ENCODE measurements at places on chromosomes 16 and 17.

GRCh38 chr16:26413780-26414179 lies 652.9 kb upstream of the C16orf82 start:
- no peak for DNase-seq

GRCh38 chr16:57672416-57672815 lies 4.3 kb downstream of the ADGRG3 start:
- no peak for DNase-seq

- no peak for DNase-seq
Measured at GRCh38 chr17:67982686-67983382, 13.4 kb downstream of the C17orf58 start.

- DNase-seq: peak; percentile 53
Measured at GRCh38 chr16:67563708-67564468, 1.6 kb downstream of the CTCF start.

GRCh38 chr17:12133183-12133582 lies 112.5 kb downstream of the MAP2K4 start:
- no peak for DNase-seq

GRCh38 chr16:53346-54236 lies at the start of the genes POLR3K and SNRNP25:
TSS of gene POLR3K (minus strand) at chr16:53608. CDS start at chr16:53586, 22 bp downstream.
TSS of gene SNRNP25 (plus strand) at chr16:53828. CDS start at chr16:54017, 189 bp downstream.
- peak; percentile 95 for DNase-seq

GRCh38 chr16:57167953-57168352 lies 17.9 kb downstream of the PSME3IP1 start:
- DNase-seq: peak; percentile 28

GRCh38 chr16:48949636-48950035 lies 332.0 kb downstream of the CBLN1 start:
- no peak for DNase-seq

DNA sequence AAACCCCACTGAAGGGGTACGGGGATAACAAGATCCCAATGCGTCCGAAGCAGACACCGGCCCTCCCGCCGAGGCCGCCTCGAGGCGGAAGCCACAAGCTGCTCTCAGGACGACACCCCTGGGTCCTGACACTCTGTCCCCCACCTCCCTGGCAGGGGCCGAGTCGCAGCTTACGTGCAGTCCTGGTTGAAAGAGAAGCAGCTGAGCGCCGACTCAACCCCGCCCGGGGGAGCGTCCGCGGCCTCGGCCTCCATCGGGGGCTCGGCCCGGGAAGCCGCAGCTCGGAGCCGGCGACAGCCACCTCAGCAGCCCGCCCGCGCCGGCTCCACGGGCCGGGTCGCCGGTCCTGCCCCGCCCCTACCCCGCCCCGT lies at the start of gene WIPI1:
WIPI1 (minus strand) TSS at position 329 of the 371 bp plus-strand sequence; CDS start at position 254, 75 bp downstream.
- no peak for DNase-seq

- no peak for DNase-seq
Measured at GRCh38 chr16:74166456-74166855, 130.2 kb upstream of the PSMD7 start.

GRCh38 chr16:12410837-12411490 lies 392.7 kb downstream of the CPPED1 start:
- DNase-seq: no peak

GRCh38 chr16:54152362-54153239 lies 134.0 kb downstream of the IRX3 start:
- DNase-seq: no peak

DNA sequence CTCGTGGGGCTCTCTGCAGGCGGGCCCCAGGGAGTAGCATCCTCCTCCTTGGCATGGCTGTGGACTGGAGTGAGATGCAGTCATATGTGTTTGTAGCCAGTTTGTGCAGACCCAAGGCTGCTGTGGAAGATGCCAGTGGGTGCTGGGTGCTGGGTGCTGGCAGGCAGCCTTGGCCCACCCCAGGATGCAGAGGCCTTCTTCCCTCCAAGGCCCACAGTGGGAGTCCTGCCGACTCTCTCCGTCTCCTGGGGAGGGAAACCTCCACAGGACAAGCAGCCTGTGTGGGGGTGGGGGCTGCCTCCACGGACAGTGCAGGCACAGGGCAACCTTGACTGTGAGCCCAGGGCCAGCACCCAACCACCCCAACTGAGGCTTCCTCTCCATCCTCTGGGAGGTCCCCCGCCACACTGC lies 13.8 kb upstream of the TMEM92 start:
- no peak for DNase-seq

DNA sequence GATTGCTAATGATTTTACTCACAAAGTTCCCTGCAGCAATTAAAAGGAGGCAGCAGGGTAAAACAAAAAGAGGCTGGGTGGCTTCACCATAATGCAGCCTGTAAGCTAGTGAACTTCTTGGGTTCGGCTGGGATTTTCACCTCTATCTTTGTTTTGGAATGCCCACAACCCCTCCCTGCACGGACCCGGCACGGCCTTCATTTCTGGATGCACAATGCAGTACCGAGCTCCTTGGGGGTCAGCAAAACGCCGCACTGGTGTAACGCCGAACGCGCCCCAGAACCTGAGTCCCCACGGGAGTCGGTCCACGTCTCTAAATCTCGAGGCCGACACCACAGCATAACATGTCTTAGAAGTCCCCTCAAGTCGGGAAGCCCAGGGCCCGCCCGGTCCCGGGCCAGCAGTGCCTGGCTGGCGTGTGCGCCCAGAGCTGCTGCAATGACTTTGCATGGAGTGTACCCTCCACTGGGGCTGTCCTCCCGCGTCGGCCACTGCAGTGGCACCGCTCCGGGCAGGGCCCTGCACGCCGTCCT lies 759 bp downstream of the UBE2O start:
- no peak for DNase-seq

GRCh38 chr17:76720211-76720610 lies 6.2 kb downstream of the JMJD6 start:
- DNase-seq: no peak

DNA sequence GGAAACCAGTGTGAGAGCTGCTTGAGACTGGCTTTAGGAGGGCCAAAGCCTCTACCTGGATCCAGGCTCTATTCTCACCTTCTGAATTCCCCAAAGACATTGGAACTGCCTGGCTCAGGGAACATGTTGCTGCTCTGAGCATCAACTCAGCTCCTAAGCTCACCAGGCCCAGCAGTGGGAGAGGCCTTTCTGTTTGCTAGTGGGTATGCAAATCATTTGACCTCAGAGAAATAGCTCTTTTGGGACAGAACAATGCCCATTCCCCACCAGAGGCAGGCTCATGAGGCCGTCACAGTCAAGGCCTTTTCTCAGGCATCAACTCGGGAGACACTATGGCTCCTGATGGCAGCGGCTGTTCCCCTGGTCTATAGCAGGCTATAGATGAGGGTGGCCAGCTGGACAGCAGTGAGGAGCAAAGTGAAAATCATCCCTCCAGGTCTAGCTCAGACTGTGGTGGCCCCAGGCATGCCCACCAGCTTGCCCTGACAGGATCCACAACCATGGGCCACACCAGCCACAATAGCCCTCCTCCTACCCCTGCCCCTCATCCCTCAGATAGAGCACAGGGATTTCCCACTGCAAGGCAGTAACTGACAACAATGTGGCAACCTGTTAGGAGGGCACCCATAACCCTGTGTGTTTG lies 30.4 kb upstream of the GFOD2 start:
- DNase-seq: no peak

DNA sequence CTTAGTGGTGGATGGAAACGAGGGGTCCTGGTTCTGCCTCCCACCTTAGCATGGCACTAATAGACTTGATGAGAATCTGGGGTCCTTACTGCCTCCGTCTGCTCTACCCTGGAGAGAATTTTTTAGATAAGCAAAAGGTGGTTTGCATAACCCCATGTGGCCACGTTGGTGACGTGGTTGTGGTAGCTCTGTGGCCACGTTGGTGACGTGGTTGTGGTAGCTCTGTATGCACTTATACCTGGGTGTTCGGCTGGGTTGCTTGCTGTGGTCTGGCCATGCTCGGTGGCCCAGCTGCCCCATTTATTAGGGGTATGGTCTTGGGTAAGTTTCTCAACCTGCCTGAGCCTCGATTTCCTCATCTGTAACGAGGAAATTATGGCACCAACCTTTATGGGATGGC lies 13.0 kb downstream of the SPIRE2 start:
- DNase-seq: no peak
